Anterior cingulate cortex (tissue), 58 donors: ENCODE measurements at places on chromosomes 2 and 18.

DNA sequence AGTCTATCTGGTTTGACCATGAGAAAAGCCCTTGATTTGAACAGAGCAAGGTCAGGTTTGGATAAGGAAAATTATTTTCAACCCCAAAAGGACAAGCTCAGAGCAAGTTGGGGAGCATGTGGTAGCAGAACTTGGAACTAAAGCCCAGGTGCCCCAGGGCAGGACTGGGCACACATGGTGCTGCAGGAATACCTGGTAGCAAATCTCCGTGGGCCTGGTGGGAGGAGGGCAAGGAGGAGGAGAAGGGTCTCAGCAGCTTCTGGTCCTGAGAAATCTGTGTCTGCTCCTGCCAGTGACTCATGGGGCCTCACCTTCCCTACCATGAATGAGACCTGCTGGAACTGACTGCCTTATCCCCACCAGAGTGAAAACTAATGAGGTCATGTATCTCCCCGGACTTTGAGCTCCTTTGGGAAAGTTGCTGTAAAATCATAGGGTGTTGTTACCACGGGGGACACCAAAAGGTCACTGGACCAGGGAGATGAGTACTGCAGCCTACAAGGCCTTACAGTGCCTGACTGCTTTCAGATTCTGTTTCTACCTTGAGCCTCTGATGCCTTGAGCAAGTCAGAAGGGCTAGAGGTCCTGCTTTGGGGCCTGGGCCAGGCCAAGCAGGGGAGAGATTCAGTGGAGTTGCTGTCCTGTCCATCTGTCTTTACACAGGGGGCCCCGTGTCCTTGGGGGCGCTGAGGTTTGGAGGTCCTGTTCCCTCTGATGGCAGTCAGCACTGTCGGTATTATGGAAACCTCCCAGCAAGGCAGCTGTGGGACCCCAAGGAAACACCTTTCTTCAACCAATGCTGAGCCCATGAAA is 304.0 kb downstream of the MYCN start:
- DNase-seq: no peak

DNA sequence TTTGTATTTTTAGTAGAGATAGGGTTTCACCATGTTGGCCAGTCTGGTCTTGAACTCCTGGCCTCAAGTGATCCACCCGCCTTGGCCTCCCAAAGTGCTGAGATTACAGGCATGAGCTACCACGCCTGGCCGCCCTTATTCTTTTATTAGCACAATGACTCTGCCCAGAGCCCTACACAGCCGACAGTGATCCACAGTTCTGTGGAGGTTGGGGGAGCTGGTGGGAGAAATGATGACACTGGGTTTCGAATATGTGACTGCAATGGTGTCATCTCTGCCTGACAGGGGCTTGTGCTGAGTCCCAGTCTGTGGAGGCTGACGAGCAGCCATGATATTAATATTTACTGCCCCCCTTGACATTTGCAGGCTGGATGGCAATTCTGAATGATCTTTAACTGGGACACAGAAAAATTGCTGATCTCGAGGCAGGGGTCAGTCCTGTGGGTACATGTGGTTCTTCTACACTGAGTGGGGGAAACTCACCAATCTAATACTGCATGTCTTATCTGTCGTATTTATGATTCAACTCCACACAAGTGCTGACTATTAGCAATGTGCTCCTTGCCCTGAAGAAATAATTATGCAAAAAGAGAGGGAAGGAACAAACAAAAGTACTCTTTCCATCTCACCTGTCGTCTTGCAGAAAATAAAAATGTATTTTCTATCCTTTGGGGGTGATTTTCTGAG is 6.3 kb upstream of the CTAGE1 start:
- no peak for DNase-seq

DNA sequence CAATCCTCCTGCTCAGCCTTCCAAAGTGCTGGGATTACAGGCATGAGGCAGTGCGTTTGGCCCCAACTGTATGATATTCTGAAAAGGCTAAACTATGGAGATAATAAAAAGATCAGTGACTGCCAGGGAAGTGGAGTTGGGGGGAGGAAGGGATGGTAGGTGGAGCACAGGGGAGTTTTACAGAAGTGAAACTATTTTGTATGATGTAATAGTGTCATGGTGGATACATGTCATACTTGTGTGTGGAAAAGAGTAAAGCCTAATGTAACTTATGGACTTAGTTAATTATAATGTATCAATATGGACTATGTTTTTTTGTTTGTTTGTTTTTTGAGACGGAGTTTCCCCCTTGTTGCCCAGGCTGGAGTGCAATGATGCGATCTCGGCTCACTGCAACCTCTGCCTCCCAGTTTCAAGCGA is 2.9 kb upstream of the GGCX start:
- DNase-seq: no peak

DNA sequence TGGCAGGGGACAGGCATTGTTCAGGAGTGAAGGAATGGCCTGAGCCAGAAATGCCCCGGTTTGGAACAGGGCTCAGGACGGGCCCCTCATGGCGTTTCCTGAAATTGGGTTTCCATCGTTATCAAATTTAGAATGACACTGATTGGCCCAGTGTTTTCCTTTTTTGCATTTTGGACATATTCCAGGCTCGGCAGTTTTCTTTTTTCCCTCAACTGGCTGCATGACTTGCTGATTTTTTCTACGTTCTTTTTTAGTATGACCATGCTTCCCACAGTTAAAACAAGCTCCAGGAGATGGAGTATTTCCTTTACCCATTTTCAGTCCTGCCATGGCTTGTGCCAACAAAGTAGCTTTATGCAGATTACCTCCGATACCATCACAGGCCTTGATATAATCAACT is 20.4 kb upstream of the LYG2 start:
- no peak for DNase-seq

DNA sequence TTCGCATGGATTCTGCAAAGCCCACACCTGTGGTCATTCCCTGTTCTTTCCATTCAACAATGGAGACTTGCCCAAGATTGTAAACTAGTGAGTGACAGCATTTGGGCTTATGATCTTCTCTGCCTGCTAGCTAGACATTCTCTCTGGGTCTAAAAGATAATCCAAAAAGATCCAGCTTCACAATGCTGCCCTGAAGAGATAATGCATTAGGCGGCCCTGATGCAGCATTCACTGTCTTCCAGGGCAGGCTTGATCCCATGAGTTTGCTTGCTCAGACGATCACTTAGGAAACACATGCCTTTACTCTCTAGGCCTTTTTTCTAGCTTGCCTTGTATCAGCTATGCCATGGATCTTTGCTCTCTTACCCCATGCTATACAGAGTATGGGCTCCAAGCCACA is 196.1 kb downstream of the SETBP1 start:
- DNase-seq: no peak

DNA sequence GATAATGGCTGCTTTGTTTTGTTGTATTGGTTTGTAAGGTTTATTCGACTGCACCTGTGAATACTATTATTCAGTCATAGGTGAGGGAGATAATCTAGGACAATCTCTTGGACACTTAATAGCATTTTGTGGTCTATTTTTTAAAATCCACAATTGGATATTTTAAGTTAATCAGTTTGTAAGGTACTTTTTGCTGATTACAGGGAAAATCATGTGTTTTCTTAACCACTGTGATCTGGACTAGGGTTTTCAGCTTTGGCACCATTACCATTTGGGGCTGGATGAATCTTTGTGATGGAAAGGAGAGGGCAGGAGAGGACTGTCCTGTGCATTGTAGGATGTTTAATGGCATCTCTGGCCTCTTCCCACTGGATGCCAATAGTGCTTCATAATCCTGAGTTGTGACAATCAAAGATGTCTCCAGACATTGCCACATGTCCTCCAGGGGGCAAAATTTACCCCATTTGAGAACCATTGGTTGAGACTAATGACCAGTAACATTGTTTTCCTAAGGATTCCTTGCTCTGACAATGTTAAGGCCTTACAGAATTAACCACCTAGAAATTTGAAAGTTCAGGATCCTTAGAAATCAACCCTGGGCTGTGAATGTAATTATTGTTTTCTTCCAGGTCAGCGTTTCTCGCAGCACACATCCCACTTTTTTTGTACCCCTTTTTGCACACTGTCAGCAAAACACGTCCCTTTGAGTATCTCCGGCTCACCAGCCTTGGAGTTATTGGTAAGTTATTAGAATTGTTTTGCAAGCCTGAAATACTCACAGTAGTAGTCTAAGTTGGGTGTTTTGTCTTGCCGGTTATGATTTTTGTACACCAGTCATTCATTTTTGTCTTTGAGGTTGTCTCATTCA is 15.6 kb downstream of the CNOT9 start:
- DNase-seq: no peak

DNA sequence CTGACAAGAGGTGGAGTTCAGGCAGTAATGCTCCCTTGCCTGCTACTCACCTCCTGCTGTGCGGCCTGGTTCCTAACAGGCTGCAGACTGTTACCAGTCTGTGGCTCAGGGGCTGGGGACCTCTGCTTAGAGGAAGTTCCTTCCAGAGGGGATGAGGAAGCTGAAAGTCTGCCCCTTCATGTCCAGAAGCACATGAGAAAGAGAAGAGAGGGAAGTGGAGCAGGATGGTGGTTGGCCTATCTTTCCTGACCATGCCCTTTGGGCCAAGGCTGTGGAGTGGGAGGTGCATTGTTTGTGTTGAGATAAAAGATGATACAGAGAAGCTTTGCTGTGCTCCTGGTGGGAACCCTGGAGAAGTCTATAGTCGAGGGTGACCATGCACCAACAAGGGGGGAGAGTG is 112.5 kb downstream of the LPIN1 start:
- DNase-seq: no peak
